ENCODE measurements at places on chromosomes 2 and 18. TPM values are rescaled to one million over a fixed set of nuclear protein-coding genes. Genes with fewer than 3 reads are reported as not detected.

CPS1 gene
- 7.3 TPM for total RNA-seq

LDLRAD4 gene
- 43.7 TPM for total RNA-seq

GREB1L gene
- 9.3 TPM for total RNA-seq

CD207 gene
- total RNA-seq: not detected

SPATA3 gene
- total RNA-seq: not detected
